ENCODE measurements at places on chromosomes 6 and 20. TPM values are rescaled to one million over a fixed set of nuclear protein-coding genes. Genes with fewer than 3 reads are reported as not detected.

DNA sequence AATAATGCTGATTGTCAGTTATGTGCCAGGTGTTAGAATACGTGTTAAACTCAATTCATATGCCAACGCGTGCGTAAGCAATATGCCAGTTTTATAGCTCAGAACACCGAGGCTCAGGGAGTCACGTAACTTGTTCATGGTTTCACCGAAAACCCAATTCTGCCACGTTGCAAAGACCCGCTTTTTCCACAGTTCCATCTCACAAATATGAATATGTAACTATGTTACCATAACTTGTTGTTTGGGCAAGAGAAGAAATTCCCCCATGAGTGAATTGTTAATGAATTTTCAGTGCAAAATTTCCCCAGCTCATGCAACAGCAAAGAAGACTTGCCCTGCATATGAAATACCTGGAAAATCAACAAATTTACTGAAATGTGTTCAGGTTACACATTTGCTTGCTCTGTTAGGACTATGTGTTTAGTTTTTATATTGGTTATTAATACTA, 30.1 kb downstream of the SF3B5 start:
- DNase-seq: no peak

L3MBTL1 gene
- 4.5 TPM for total RNA-seq

GRCh38 chr6:170278743-170279094, 12.2 kb downstream of the DLL1 start:
- no peak for DNase-seq

- no peak for DNase-seq
Observed at GRCh38 chr6:5481033-5481432, 219.7 kb downstream of the FARS2 start.

GRCh38 chr6:72476051-72476450, 145.8 kb upstream of the KCNQ5 start:
- DNase-seq: no peak

POU5F1 gene
- 0.63 TPM for total RNA-seq

GRCh38 chr20:56166781-56167465, 81.6 kb upstream of the MC3R start:
- no peak for DNase-seq

- DNase-seq: peak; percentile 25
Observed at GRCh38 chr20:23446505-23446904, 6.2 kb downstream of the CST11 start.

DNA sequence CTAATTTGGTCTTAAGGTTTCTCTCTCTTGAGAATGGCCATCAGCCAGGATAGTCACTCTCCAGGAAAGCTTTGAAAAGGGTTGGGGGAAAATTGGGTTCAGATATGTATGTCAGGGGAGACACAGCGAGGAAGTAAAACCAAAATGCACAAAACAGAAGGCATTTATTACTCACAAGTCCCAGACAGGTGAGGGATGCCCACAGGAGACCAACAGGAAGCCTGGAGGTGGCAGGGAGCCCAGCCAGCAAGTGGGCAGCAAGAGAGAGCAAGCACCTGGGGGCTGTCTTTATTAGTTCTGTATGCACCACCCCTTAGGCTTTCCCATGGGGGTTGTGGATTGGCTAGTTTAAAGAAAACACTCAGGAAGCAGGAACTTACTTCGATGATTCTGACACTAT, 707.7 kb downstream of the KIF16B start:
- no peak for DNase-seq

PPP1R16B gene
- total RNA-seq: not detected

SLC2A10 gene
- 21.0 TPM for total RNA-seq

GRCh38 chr6:54014440-54014839, 96.8 kb upstream of the MLIP start:
- DNase-seq: no peak

- DNase-seq: no peak
Observed at GRCh38 chr6:69785697-69786096, 11.1 kb downstream of the LMBRD1 start.

GPR6 gene
- not detected for total RNA-seq

RPP40 gene
- 53.4 TPM for total RNA-seq

GRCh38 chr20:6122873-6123648, at the start of gene FERMT1:
Gene FERMT1 (minus strand): TSS chr20:6123030. CDS start chr20:6119554, 3,476 bp downstream.
- peak; percentile 90 for DNase-seq

BANF2 gene
- total RNA-seq: not detected

ERVFRD-1 gene
- not detected for total RNA-seq

DNA sequence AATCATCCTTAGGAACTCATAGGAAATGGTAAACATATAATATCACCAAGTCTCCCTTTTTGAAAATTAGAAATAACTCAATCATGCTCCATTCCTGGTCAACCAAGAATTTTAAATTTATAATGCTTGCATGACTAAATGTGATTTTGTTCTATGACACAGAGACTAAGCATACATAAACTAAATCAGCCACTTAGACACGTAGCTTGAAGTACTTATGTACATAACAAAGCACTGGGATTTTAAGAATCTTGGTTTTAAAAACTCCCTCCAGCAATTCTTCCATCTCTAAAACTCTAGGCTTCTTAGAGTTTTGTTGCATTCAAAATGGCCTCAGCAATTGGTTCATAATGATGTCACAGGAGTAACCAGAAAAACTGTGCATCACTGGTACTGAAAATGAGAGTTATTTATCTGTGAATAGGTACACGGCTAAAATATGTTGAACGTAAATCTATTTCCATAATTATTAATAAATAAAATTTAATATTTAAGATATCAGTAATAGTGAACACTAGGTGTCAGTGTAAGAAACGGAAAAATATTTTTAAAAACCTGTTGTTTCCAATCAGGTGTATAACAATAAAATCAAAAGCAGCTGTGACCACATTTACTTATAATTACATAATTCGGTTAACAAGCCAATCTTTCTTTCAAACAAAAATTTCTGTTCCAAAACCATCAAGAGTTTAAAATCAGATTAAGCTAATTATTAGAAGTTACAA, 241.6 kb upstream of the RUNX2 start:
- no peak for DNase-seq

DNA sequence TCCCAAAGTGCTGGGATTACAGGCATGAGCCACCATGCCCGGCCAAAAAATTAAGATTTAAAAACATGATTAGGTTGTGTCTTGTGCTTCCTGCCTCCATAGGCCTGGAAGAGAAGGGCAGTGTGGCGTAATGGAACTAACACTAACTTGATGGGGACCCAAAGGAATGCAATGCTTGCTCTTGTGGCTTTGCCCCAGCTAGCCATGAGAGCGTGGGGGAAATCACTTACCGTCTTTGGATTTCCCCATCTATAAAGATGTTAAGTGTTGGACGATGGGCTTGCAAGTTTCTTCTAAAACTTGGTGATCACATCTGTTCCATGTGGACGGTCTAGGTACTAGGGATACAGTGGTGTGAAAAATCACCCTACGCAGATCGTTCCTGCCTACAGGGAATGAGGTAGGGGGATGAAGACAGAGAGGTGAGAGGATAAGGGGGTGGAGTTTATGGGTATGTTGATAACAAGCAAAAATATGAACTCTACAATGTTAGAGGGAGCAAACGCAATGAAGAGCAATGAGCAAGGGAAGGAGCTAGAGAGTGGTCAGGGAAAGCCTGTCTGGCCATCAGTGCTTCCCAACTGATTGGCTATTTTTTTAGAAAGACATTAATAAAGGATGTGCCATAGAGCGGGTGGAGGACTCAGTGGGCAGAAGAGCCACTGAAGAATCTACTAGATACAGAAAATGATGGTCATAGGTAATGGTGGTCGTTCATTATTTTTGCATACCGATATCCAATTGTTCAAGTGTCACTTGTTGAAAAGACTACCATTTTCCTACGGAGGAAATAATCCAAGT, 165.2 kb downstream of the BCAS1 start:
- DNase-seq: no peak

DNA sequence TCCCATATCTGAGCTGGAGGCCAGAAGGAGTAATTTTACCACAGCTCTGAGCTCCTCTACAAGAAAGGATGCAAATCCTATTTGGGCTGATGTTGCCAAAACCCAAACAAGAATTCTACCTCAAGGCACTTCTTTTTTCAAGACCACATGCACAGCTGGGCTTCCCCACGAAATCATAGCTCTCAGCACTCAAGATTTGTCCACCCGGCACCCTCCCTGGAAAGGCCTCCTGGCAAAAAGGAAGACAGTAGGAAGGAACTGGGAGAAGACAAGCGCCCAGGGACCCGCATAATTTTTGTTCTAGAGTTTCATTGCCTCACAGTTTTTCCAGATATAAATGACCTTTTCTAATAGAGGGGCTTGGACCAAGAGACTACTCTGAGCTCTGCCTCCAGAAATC, 90.5 kb downstream of the BANF2 start:
- DNase-seq: no peak

DNA sequence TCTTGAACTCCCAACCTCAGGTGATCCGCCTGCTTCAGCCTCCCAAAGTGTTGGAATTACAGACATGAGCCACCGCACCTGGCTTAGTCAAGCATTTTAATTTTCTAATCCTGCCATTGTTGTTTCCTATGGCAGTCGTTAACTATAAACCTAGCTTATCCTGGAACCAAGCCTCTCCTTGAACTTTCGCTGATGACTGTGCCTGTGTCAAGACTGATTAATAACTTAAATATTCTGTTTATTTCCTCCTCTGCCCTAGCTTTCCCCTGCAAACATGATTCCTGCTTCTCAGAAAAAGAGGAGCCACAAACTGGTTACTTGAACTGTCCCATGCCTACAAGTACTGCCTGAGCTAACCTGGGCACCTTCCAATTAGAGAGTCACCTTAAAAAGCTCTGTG, 1.5 kb downstream of the VNN1 start:
- peak; percentile 71 for DNase-seq

- DNase-seq: no peak
Observed at GRCh38 chr6:170099387-170099786, 191.5 kb downstream of the DLL1 start.

PSORS1C1 gene
- total RNA-seq: 0.64 TPM

DNA sequence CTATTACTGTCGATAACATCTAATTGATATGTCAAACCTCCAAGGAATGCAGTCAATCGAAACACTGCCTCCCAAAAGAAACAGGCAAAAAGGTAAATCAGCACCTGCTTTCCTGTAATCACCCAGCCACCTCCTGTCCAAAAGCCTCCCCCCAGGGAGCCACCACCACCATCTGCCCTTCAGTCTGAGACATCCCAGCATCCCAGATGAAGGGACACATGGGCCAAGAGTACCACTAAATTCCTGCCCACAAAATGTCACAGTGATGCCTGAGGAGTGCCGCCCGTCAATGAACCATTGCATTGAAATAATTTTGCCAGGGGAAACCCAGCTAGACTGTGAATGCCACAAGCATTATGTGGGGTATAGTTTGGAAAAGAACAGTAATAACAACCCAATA, 401.7 kb downstream of the ZFAND3 start:
- no peak for DNase-seq

- DNase-seq: no peak
Observed at GRCh38 chr20:61178551-61179071, 73.5 kb upstream of the CDH4 start.

- no peak for DNase-seq
Observed at GRCh38 chr6:157537556-157537955, 156.6 kb downstream of the ZDHHC14 start.

DNA sequence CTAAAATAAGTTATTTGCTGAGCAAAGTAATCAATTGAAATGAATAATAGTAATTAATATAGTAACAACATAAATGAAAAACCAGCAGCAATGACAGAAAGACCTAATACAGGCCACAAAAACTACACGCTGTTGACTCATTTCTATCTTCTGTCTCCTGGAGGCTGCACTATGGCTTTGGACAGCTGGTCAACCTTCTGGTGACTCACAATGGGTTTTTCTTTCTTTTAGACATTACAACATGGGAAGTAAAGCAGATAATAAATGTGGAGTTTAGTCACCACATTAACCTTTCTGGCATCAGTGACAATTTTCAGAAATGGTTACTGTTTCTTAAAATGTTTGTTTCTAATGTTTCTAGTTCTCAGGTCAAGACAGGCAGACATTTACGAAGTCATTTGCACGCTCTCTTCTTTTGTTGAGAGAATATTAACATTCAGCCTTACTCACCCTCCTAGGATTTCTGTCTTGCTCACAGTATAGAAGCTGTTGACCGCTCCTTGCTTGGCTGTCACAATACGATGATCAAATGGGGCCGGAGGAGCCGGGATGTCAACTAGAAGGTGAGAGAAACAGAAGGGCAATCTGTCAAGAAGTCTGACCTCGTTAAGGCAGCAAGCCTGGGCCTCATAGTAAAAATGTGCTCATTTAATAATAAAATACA, 62.2 kb downstream of the MYLK4 start:
- DNase-seq: peak; percentile 92

- no peak for DNase-seq
Observed at GRCh38 chr6:473768-474452, 82.4 kb downstream of the IRF4 start.

RFX6 gene
- total RNA-seq: not detected

DNA sequence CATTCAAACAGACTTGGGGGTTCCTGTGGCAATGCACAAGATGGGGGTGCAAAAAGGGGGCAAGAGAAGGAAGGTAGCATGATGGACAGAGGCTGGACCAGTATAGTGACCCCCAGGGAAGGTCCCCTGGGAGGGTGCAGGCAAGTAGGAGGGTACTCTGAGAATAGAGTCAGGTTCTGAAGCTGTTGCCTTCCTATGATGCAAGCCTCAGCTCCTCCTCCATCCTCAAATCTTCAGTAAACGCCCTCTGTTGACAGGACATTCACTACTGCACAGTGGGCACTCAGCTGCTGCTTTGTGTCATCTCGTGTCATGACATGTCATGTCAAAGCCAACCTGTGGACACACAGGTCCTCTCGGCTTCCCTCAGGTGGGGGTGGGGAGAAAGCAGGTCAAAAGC, 5.8 kb upstream of the SDCBP2 start:
- DNase-seq: peak; percentile 39

DNA sequence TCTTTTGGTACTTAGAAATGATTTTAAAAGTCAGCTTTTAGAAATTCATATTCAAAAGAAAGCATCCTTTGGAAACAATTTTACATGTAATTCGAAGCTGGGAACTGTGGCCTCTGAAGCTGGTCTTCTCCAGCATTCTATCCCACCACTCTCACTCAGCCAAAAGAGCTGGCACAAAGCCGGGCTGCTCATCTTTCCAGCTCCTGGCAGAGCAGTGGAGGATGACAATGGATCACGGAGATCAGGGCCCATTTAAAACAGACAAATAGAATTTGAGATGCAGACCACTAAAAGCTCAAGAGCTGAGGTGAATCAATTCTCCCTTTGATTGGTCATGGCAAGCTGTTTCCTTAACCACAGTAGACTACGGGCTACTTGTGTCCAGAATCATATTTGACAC, 60.6 kb downstream of the OTOR start:
- no peak for DNase-seq

DNA sequence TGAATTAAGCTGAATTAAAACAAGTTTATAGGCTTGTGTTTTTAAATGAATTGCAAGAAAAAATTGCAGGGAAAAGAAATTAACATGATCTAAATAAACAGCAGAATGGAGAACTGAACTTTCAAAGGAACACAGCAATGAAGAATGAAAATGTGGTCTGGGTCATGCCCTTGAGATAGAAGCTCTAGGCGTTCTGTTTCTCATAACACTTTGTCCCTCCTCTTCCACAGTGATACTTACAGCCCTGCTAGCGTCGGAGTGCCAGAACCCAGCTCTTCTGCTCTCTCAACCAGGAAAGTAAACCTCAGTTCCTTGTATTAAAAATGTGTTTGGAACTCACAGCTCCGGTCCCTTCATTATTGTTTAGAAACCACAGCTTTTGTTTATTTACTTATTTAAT, 11.4 kb downstream of the HMGCLL1 start:
- no peak for DNase-seq

All from LHCN-M2 (cell line).